ENCODE measurements at places on chromosomes 16 and 17. TPM values are rescaled to one million over a fixed set of nuclear protein-coding genes. Genes with fewer than 3 reads are reported as not detected.

The KRT28 gene
- not detected for total RNA-seq

The MT1M gene
- 15.2 TPM for total RNA-seq

The OMG gene
- 0.56 TPM for total RNA-seq

The PPL gene
- total RNA-seq: 6.1 TPM

The CES5A gene
- 0.26 TPM for total RNA-seq

The PRR11 gene
- 2.5 TPM for total RNA-seq

The SNF8 gene
- total RNA-seq: 109 TPM

The TBC1D3C gene
- not detected for total RNA-seq

Measured in left cardiac atrium (tissue), 4 donors.